SIG-M5 (cell line): ENCODE measurements at places on chromosomes 11 and 22.

- DNase-seq, result no peak
Measured at GRCh38 chr22:41576877-41577276, 12.8 kb downstream of the PMM1 start.

DNA sequence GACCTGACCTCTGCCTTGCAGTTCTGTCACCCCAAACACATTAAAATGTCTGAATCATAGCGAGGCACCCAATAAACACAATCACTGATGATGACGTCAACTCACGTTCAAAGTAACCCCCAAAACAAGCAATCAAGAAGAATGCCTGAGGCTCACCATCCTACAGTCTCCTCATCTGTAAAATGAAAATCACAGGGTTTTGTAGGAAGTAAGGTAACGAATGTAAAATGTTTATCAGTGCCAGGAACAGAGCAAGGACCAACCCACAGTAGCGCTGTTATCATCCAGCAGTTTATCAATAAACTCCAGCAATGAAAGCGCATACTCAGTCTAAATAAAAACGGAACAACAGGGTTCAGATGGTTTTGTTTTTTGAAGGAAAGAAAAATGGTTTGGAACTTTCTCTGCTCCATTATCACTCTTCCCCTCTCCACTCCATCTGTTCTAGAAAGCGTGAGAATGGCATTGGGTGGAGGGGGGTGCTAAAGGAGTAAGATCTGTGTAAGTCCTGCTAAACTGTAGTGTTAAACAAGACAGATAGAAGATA lies 110.5 kb downstream of the MICAL3 start:
- DNase-seq, result no peak

DNA sequence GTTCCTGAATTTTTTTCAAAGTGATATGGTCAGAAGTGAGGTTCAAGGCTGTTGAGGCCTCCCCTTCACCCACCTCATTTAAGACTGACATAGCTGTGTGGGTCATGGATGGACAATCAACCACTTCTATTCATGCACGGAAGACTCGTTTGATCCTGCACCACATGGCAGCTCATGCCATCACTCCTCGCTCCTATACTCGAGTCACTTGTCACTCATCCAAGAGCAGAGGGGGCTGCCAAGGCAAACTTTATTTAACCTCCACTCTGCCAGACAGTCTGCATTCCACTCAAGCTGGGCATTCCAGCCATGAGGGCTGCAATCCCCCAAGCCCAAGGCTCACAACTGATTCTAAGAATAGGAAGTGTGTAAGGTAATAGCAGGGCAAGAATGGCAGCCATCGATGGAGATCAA lies 34.1 kb downstream of the SNX19 start:
- no peak for DNase-seq

GRCh38 chr11:113072237-113072858 lies 111.1 kb downstream of the NCAM1 start:
- no peak for DNase-seq

DNA sequence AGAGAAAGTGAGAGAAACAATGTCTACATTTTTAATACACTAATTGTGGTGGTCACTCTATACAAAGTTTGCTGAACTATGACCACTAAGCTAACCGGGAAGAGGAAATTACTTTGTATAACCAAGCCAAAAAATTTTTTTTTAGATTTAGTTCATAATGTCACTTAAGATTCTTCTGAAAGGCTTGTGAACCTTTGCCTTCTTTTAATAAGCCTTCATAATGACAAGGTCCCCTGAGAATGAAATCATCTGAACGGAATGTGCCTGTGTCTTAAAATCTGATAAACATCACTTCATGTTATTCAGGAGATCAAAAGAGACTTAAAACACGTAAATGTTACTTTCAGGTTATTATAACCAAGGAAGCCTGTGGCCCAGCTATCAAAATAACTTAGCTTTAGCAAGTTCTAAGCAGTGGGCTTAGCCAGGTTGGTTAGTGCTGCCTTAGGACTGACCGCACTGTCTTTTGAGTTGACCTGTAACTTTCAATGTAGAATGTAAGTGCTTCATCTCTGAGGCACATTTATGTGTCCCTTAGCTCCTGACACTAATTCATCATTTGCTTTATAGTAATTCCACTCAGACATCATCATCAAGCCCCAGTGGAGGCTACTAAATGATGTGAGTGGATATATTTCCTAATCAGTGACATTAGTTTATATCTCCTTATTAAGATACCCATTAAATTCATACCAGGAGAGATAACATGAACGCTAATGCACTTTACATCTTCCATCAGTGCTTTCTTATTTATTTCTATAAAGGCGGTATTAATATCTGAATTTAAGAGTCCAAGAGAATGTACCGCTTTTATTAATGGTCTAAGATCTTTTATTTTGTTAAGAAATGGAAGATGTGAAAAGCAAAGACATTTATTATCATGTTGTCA lies 122.5 kb downstream of the WNT11 start:
- DNase-seq, result no peak

GRCh38 chr22:25165785-25166184 lies 33.9 kb upstream of the CRYBB3 start:
- DNase-seq, result no peak

DNA sequence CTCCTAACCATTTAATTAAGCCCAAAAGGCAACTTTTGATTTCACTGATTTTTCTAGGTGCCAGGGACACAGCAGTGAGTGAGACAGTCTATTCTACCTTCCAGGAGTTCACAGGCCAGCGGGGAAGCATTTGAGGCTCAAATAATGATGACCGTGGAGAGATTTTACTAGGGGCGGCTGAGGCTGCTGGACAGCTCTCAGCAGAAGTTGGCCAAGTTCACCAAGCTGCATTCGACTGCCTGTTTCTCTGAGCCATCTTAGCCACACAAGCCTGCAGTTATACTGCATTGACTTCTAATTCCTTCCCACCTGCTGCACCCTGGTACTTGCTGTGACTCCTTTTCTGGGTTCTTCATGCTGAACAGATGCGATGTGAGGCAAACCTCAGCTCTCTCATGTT lies 168.9 kb upstream of the TBCEL start:
- DNase-seq, result no peak

GRCh38 chr11:129723146-129723760 lies 92.4 kb upstream of the TMEM45B start:
- no peak for DNase-seq

- no peak for DNase-seq
Measured at GRCh38 chr22:25013607-25014006, 61.1 kb downstream of the KIAA1671 start.

DNA sequence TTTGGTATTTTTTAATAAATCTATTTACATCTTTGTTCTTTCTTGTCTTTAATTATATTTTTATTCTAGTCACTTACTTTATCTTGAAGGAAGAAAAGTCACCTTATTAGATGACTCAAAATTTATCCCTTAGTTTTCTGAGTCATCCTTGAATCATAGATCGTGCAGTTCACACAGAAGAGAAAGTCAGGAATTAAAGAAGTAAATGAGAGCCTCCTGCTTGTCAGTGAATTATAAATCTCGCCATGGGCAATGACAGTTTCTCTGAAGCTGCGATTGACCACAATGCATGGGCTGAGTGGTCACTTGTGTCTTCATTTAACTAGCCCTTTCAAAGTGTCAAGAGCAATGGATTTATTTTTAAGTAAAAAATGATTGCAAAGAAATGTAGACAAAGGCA lies 91.2 kb downstream of the LUZP2 start:
- DNase-seq, result no peak

DNA sequence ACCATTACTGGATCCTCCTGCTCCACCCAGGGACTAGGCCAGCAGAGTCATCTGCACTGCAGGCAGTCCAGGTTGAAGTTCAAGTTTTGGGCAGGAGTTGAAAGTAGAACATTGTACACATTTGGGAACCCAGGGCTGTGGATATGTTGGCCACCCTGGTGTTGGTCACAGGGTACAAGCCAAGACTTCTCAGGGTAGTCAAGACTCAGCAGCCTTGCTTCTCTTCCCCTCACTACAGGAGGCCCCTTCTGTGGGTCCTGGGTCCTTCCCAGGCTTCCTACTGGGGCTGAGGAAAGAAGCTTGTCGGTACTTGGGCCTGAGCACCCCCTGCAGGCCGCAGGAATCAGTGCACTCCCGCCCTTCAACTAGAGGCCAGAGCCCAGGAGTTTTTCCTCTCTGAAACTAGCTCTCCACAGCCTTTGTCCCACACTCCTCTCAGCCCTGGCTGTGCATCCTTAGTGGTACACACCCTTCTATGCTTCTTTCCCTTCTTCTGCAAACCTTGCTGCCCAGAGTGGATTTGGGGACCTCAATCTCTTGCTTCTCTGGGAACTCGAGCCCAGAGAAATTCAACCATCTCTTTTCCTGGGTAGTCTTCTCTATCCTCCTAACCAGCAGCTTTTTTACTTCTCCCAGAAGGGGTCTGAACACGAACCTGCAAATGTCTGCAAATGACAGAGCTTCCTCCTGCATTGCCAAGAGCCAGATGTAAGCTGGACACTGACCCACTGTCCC lies 2.6 kb upstream of the HPX start:
- DNase-seq, result no peak

- no peak for DNase-seq
Measured at GRCh38 chr11:26974069-26974783, 19.7 kb upstream of the FIBIN start.

DNA sequence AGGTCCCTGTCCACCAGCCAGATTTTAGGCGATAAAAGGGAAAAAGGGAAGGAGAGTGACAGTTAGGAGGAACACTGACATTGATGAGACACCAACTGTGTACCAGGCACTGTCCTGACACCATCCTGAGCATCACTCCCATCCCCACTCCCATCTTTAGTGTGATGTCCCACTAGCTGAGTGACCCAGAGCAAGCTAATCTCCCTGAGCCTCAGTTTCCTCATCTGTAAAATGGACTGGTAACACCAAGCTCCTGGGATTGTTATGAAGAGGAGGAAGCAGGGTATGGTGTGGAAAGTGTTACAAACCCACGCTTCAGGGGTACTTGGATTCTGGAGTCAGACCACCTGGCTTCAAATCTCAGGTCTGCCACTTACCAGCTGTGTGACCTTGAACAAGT lies 8.5 kb upstream of the P2RY6 start:
- no peak for DNase-seq

DNA sequence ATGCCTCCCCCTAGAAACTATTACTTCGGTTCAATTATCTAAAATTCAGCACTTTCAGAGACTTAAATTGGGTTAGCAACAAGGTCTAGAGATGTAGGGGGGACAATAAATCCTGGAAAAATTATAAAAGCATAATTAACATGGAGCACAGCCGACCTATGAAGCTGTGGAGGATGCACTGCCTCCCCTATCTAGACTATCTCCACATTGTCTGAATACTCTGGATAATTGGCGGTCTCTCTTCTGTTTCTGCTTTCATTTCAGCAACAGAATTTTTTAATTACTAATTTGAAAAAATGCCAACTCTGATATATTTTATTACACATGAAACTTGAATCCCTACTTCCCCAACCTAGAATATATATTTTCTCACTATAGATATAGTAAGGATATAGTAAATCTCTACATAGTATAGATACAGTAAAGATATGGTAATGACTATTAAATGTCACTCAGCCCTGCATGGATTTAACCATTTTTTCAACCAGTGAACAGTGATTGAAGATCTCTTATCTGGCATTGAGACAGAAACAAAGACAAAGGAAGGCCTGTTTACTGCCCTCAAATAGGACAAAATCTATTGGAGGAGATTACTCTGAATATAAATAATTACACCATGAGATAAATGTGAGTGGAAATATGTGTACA lies 157.6 kb downstream of the BLID start:
- DNase-seq, result no peak

DNA sequence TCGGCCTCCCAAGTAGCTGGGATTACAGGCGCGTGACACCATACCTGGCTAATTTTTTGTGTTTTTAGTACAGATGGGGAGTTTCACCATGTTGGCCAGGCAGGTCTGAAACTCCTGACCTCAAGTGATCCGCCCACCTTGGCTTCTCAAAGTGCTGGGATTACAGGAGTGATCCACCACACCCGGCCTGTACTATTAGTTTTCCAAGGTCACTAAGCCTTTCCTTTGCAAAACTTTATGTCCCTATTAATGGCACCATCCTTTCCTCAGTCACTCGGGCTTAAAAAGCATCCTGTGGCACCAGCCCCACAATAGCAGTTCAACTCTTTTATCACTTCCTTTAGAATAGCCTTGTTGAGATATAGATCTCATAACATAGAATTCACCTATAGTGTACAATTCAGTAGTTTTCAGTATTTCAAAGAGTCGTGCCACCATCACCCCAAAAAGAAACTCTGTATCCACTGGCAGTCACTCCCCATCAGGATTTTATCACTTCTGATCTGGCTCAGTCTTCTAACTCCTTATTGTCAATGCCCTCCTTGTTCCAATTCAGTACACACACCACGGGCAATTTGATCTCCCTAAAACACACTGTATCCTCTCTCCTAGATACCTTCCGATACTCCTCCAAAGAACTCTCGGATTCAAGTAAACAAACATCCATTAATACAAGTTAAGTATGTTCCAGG lies 921 bp upstream of the BCL2L13 start:
- no peak for DNase-seq

DNA sequence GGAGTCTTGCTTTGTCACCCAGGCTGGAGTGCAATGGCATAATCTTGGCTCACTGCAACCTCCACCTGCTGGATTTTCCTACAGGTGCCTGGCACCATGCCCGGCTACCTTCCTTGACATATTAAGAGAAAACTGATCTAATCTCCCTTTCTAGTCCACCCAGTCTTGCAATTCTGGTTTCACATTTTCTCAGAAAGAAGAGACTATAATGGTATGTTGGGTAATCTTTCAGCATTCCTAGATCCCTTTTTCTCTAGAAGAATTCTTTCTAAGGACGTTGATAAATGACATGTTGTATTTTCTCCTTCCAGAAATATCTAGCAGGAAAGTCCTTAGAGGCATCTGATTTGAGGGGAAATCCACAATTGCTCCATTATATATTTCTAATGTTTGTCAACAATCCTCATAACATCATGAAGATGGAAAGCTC lies 10.4 kb upstream of the HSPA8 start:
- no peak for DNase-seq

- no peak for DNase-seq
Measured at GRCh38 chr11:68988491-68988890, 7.7 kb upstream of the MRGPRD start.

DNA sequence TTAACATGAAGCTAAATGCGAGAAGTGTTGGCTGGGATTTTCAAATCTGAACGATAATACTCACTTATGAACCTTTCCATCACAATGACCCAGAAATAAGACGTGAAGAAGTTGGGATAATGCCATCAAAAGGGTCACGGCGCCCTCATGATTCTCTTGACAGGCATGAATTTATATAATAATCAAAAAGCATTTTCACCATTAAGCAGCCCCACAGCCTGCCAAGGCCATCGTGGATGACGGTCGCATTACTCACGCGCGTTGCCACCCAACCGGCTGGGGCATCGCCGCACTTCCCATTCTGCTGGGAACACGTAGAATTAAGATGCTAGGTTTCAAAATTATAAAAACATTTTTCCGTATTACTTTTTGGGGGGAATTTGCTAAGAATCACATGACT lies 18.9 kb upstream of the GAL start:
- DNase-seq, result no peak
